Mucosa of descending colon (tissue), 3 donors: ENCODE measurements at places on chromosomes 6 and 20. TPM values are rescaled to one million over a fixed set of nuclear protein-coding genes. Genes with fewer than 3 reads are reported as not detected.

DNA sequence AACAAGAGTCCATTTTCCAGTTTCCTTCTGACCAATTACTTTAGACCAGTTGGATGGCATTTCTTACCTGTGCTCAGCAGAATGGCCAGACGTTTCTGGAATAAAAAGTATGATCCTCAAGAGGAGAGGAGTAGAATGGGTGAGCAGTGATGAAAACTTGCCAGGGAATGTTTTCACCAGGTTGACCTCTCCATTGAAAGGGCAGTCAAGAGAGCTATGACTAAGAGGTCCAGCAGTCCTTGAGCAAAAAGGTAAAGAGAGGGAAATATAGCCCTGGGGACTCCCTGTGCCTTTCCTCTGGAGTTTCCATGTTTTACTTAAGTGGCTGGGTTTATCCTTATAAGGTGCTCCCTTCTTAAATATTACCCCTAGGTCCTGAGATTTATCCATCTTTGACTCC lies 210.9 kb downstream of the TBX18 start:
- DNase-seq, result no peak

CARMIL1 gene
- 61.0 TPM for total RNA-seq

GRCh38 chr6:3287976-3288707 lies 29.4 kb downstream of the PSMG4 start:
- DNase-seq, result no peak

GRCh38 chr6:131980791-131981623 lies 29.8 kb upstream of the CCN2 start:
- DNase-seq, result peak; percentile 40

- no peak for DNase-seq
Measured at GRCh38 chr6:137589067-137589848, 95.1 kb upstream of the OLIG3 start.

- no peak for DNase-seq
Measured at GRCh38 chr6:30600451-30600961, 16.5 kb downstream of the PPP1R10 start.

DNA sequence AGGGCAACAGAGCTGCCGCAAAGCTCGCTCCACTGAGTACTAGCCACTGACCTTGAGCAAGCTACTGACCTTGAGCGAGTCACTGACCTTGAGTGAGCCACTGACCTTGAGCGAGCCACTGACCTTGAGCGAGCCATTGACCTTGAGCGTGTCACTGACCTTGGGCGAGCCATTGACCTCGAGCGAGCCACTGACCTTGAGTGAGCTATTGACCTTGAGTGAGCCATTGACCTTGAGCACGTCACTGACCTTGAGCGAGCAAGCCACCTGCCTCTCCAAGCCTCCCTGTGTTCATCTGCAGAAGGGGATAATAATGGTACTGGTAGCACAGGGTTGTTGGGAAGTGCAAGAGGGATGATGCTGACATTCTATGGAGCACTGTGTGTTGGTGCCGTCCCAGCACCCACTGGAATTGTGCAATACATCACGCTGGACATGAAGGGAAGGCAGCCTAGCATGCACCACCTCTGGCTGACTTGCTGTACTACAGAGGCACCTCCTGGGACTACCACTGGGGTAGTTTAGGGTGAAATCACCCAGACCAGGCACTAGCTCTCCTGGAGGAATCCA lies 60.2 kb downstream of the CTCFL start:
- DNase-seq, result no peak

NOX3 gene
- not detected for total RNA-seq
